Activated CD4-positive, alpha-beta T cell treated with anti-CD3 and anti-CD28 coated beads, Interleukin-2, amount 50 U/mL, for 24 hours (primary cell): ENCODE measurements at places on chromosomes 7 and 10.

DNA sequence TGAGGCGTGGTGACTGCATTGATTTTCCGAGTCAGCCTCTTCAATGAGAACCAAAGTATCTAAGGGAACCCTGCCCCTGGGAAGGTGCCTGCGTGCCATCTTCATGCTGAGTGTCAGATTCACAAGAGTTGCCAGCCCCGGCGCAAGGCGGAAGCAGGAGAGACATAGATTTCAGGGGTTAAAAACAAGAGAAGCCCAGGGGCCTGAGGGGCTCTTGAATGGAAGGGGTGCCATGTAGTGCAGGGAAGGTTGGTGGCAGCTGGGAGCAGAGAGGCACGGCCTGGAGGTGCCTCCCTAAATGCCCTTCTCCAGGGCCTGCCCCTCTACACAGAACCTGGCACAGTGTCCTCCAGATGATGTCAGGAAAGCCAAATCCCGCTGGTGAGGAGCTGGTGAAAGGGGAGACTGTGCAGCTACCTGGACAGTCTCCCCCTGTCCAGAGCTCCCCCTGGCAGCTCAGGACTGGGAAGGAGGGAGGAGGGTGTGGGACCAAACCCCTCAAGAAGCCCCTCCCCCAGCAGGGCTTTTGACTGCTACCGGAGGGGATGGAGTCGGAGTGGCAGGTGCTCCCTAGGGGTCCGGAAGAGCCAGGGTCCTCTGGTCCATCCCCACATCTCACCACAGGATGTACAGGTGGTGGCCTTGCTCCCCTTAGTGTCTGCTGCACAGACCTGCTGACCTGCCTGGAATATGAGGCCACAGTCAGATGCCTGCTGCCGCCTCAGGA is 137.9 kb downstream of the TCERG1L start:
- no peak for DNase-seq

- no peak for DNase-seq
These were observed 27.0 kb upstream of the ZPBP start for GRCh38 chr7:50119815-50120637.

DNA sequence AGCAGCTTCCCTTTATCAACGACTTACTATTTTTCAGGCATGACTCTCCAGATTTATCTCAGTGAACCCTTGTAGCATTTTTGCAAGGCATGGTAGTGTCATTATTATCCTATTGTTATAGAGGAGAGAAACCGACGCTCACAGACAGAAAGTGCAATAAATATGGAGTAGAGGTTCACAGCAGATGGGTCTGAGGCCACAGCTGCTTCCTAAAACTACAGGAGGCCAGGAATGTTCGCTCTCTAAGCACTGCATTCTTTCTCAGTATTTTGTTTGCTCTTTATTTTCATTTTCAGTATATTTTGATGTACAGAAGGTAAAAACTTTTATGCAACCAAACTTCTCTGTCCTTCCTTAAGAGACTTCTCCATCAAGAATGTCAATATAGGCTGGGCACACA is 4.5 kb upstream of the AEBP1 start:
- DNase-seq = no peak

GRCh38 chr10:3512263-3512662 is 272.7 kb downstream of the KLF6 start:
- no peak for DNase-seq

GRCh38 chr7:159179241-159179640 is 34.6 kb upstream of the VIPR2 start:
- DNase-seq = no peak

DNA sequence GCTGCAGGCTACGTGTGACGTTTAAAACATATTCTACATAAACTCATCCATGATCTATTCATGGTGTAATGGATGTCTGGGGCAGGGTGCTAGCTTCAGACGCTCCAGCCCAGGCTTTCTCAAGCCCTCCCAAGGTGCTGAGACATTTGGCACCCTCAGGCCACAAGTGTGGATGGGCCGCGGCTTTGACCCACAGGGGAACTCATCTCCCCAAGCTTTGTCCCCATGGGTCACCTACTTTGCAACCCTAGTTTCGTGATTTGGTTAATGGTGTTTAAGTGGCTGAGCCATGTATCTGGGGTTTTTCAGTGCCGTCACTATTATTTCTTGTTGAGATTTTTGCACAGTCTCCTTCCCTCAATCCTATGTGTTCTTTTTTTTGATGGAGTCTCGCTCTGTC is 66.0 kb downstream of the GRK5 start:
- DNase-seq = no peak

GRCh38 chr7:69617364-69617763 is 19.1 kb downstream of the AUTS2 start:
- DNase-seq = no peak

DNA sequence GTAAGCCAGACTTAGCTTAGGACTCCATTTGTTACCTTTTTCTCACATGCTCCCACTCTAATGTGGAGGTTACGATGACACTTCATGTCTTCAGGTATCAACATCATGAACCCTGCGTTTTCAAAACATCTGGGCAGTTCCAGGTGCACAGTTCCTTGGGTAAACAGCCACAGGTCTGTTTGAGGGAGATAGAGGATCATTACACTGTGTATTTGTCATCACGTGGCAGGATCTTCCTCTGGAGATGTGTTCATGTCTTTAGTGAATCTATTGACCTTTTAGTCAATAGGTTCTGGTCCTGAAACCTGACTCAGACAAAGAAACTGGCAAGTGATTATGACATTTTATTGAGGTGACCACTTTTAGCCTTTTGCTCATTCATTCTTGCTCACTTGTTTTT is 145.5 kb downstream of the ANKRD7 start:
- DNase-seq = no peak

- DNase-seq = no peak
These were observed 167.8 kb upstream of the AUTS2 start for GRCh38 chr7:69430384-69431021.

DNA sequence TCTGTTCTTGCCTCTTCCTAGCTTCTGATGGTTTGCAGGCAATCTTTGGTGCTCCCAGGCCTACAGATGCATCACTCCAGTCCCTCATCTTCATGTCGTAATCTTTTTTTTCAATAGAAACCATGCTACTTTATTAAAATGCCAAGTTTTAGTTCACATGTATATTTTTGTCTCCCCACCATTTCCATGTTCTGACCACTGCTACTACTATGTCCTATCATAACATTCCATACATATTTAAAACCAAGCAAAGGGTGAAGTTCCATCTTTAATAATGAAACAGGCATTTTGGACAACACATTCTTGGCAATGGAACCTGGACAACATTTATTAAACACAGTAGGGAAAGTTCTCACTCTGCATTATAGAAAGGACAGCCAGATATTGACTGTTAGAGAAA is 58.8 kb downstream of the ZNF518A start:
- DNase-seq = no peak

DNA sequence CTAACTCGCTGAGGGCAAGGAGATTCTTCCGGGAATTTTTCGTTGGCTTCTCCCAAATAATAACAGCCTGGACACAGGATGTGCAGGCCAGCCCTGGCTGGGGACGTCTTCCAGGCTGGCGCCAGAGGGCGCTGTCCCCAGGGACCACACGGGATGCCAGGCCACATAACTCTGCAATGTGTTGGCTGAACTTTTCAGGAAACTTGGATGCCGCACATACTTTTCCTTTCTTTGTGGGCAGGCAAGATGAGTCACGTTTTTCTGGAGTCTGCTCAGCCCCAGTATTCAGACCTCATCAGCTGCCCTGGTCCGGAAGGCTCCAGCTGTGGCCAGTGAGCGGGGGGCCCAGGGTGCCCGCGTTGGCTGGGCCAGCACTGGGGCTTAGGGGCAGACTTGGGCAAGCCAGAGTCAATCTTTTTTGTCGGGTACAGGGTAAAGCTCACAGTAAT is 122.7 kb downstream of the PRKAG2 start:
- DNase-seq = no peak

DNA sequence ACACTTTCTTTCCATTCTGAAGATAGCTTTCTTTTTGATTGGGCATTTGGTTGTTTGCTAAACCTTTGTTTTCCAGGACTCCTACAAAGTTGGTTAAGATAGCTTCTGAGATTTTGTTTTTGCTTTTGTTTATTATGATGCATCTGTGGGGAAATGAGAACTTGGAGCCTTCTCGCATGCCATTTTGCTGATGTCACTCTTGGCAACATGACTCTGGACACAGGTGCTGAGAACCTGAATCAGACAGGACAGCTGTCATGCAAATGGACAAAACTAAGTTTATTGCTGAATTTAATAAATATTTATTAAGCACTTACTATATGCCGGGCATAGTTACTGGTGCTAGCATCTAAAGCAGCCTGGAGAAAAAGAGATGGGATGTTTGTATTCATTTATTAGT is 274.1 kb downstream of the ZEB1 start:
- no peak for DNase-seq

GRCh38 chr10:13528123-13528874 is 515 bp downstream of the BEND7 start:
- DNase-seq = no peak

- DNase-seq = no peak
These were observed 34.7 kb upstream of the HPS1 start for GRCh38 chr10:98481404-98481945.

DNA sequence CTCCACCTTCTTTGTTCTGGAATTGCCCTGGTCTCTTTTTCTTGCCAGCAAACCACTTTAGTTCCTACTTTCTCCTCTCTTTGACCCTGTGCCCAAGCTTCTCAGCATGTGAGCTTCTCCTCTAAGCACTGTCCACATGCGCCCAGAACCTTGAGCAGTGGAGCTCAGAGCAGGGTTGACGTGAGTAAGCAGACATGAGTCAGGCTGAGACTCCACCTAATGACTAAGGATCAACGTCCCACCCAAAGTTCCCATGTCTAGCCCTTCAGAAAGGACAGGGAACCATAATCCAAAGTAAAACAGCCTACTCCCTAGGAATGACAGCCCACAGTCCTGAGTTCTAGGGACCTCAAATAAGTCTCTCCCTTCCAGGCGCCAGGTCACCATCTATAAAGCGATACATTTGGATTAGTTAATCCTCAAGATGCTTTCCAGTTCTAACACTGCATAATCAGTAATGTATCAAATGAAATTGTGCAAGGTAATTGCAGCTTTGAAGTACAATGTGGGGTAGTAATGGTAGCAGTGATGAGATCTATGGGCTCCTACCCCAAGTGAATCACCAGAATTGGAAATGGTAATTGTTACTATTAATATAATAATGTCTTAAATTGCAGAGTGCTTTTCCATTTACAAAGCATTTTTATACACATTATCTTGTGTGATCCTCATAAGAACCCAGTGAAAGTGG is 44.5 kb downstream of the KCNMA1 start:
- DNase-seq = no peak

- no peak for DNase-seq
These were observed 540.6 kb downstream of the MDFIC start for GRCh38 chr7:115462301-115463015.

- DNase-seq = no peak
These were observed 33.6 kb downstream of the AGAP3 start for GRCh38 chr7:151119902-151120301.

DNA sequence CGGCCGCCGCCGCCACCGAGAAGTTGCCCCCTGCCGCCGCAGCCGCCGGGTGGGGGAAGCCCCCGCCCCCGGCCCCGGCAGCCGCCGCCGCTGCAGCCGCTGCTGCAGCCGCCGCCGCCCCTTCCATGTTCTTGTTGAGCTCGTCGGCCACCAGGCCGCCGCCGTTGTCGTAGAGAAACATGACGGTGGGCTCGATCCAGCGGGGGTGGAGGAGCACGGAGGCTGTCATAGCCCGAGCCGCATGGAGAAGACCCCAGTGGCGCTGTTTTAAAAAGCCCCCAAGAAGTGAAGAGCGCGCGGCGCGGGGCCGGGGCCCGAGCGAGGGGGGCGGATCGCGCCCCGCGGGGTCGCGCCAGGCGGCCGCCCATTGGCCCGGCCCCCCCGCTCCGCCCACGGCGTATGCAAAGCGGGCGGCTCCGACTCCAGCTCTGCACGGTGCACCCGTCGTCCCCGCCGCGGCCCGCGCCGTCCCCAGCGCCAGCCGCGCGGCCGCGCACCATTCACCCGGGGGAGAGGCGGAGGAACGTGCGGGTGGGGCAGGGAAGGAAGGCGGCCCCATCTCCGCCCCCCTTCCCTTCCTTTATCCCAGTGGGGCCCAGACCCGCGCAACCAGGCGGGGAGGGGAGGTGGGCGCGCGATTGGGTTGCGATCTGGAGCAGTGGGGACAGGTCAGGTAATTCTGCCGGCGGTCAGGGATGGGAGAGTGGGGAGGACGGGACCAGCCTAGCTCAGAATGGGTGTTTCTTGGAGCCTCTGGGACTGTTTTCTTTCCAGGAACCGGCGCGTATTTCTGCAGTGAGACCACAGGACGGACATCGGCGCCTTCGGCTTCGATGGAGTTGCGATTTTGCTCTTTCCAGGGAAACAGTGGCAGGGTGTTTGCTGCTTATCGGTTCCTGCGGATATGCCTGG is at the start of gene HOXA13:
HOXA13 (minus strand) TSS at position 243 of the 912 bp plus-strand sequence; CDS start at position 229, 14 bp downstream.
- no peak for DNase-seq

DNA sequence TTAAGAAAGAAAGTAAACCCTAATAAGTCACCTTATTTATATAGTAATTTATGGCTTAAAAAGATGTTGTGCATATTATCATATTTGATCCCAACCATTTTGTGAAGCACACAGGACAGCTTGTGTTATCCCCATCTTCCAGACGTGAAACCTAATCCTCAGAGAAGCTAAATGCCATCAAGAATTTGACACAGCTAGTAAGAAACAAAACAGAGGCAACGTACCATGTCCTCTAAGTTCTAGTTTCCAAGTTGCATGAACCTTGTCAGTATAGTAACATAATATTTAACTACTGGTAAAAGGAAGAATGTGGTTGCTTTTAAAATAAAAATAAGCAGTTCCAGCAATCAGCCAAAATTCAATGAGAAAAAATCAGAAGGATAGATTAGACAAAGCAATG is 41.5 kb downstream of the PTN start:
- no peak for DNase-seq

- no peak for DNase-seq
These were observed 21.5 kb downstream of the CHST3 start for GRCh38 chr10:71985542-71986250.

- DNase-seq = no peak
These were observed 28.1 kb upstream of the UNCX start for GRCh38 chr7:1204460-1205140.

DNA sequence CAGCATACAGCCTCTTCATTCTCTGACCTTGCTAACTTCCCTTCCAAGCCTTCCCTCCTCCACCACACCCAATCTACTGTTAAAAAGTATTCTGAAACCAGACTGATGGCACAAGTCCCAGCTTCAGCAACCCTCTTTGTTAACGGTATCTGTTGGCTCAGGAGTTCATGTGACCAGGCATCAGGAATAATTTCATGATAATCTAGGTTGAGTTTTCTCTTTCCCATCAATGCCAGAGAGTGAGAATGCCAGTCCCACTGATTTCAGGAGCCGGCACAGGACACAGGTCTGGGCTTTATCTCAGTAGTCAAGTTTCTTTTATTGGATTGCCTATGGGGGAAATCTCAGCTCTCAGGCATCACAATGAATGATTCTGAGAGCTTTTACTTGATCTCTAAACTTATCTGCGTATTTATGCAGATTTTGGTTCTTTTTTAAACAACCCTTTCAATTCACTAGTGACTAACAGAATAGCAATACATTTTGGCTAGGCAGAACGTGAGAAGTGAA is 231.0 kb upstream of the LYZL1 start:
- DNase-seq = no peak

- DNase-seq = no peak
These were observed 1.1 kb downstream of the TSC22D4 start for GRCh38 chr7:100477871-100478267.
